ENCODE measurements at places on chromosomes 6 and 20. TPM values are rescaled to one million over a fixed set of nuclear protein-coding genes. Genes with fewer than 3 reads are reported as not detected.

GRCh38 chr20:16803965-16804792 lies 56.0 kb downstream of the OTOR start:
- peak; percentile 86 for DNase-seq

- no peak for DNase-seq
These were observed 507.7 kb upstream of the SLC35B3 start for GRCh38 chr6:8943073-8943472.

DNA sequence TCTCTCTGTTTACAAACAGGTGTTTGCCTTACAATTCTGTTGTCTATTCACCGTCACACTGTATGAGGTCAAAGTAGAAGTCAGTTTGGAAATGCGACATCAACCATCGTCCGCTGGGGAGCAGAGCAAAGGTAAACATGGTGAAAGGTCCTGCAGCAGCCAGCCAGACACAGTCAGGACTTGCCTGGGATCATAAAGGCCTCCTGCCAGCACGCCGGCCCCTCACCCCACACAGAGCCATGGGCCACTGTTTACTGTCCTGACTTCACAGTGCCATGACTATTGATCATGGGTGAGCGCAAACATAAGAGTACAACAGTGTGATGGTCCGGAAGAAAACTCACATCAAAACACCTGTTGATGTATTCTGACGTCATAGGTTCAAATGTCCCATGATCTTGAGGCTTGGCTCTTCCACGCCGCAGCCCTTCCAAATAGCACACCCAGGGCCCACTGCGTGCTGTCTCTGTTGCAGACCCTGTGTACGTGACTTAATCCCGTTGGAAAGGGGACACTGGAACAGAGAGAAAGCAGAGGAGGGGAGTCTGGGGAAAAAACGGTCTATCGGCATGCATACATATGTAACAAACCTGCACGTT lies 16.9 kb upstream of the PPP1R3G start:
- DNase-seq = no peak

Gene TENT5A
- total RNA-seq = 36.9 TPM

Gene EYA2
- total RNA-seq = not detected

GRCh38 chr6:143775336-143775735 lies 67.8 kb upstream of the LTV1 start:
- no peak for DNase-seq

DNA sequence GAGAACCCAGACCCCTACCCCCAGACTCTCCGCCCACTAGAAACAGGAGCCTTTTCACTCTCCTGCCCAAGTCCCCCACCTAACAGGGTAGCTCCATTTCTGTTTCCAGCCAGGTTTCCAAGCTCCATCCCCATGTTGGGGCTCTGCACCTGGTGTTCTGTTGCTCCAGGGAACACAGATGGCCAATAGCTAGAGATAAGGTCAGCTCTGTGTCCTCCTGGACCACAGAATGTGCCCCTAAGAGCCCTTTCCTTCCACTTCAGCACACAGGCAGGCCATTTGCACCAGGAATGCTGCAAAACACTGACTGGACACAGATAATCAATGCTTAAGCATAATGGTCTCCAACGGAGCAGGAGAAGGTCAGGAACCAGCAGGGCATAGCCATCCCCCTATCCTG lies 159.4 kb downstream of the QRSL1 start:
- no peak for DNase-seq

GRCh38 chr20:40080041-40080652 lies 608.9 kb downstream of the MAFB start:
- no peak for DNase-seq

DNA sequence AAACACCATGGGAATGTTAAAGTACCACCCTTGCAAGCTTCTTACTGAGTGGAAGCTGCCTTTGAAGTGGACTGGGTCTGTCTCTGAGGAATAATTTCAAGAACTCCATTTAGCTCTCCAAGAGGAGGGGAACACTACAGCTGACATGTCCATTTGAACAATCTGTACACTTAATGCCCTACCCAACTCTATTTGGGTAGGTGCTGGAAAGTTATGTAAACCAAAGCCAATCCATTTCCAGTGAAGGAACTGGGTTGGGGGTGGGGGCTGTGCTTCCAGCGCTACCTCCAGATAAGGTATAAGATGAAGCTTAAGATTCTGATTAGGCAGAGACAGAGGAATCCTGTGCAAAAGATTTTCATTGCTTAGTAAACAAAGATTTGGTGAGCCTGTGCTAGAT lies 122.0 kb downstream of the TCP11 start:
- DNase-seq = no peak

GRCh38 chr20:5448449-5449118 lies 131.8 kb upstream of the PROKR2 start:
- peak; percentile 60 for DNase-seq

Gene HLA-DRA
- total RNA-seq = not detected

Gene TGM3
- total RNA-seq = not detected

DNA sequence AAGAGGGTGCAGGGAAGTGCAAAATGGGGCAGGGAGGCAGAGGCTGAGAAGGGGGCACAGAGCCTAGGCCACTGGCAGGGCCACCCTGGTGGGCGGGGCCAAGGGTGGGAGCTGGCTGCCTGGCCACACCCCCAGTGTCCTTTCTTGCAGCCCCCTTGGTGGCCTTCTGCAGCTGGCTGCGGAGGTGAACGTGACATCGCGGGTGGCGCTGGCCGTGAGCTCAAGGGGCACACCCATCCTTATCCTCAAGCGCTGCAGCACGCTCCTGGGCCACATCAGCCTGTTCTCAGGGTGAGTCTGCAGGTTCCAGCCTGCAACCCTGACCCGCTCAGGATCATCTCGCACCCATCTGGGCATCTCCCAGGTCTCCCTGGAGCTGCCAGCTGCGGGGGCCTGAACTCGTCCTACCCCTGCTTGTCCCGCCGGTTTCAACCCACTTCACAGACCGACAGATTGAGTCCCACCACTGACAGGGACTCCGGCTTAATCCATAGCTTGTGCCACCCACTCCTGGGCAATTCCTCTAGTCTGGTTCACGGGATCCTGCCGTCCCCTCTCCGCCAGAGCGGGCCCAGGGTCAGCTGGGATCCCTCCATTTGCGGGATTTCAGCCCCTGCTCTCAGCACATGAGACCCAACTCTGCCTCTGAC lies 6.2 kb downstream of the BPIFB3 start:
- no peak for DNase-seq

- no peak for DNase-seq
These were observed 115.8 kb downstream of the MRPL14 start for GRCh38 chr6:44011350-44011920.

DNA sequence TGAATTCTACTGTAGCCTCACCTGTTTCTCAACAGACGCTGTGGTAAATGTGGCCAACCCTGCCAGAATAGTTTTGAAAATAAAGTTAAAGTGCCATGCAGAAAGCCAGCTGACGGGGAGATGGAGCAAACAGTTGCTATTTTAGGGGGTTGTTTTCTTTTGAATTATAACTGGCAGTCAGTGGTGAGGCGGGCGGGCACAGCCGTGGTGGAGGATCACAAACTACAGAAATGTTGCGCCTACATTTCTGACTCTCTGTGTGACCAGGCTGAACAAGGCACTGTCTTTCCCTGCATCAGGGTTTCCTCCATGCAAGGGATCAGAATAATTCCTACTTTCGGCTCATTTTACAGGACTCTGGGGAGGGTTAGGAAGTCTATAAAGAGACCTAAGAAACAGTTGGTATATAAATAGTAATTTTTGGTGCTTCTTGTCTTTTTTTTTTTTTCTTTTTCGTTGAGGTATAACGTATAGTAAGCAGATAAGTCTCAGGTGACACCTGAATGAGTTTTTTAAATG lies 17.2 kb downstream of the CHMP4B start:
- DNase-seq = no peak

Gene DCDC2
- total RNA-seq = 54.9 TPM

GRCh38 chr20:41050361-41051008 lies 21.9 kb downstream of the TOP1 start:
- no peak for DNase-seq

Gene CCN5
- not detected for total RNA-seq

- DNase-seq = no peak
These were observed 1.0 kb downstream of the MCM9 start for GRCh38 chr6:118933855-118934460.

DNA sequence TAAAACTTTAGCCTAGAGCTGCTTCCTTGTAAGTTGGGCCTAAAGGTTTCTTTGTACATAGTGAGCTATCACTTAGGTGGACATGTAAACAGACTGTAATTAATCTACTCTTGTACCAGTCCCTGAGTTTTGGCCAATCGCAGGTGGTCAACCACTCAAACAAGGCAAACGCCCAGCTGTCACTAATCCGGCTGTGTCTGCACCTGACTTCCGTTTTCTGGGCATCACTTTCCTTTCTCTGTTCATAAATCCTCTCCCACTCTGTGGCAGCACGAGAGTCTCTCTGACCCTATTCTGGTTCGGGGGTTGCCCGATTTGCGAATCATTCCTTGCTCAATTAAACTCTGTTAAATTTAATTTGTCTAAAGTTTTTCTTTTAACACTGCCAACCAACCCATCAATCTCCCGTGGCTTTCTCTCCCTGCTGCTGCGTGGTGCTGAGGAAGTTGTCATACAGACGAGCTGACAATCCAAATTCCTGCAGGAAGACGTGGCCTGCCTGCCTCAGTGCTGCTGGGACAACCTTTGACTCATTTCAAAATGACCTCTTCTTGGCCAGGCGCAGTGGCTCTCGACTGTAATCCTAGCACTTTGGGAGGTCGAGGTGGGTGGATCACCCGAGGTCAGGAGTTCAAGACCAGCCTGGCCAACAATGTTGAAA lies 206.3 kb downstream of the QKI start:
- DNase-seq = no peak

DNA sequence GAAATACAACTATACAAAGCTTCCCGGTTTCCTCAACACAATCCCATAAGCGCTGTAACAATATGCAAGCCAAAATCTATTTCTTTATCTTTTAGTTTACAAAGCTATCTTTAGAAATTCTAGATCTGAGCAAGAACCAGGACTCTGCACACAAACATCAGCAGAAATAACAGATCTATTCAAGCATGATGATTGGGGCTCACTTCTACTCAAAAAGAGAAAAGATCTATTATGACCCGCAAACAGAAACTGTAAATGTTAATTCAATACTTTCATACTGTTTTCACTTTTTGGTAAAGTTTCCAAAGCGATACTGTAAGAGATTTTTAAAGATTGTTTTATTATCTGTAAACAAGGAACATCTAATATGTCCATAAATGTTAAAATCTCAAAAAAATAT lies 86.6 kb downstream of the SESN1 start:
- DNase-seq = no peak

Gene PDE10A
- 2.7 TPM for total RNA-seq

DNA sequence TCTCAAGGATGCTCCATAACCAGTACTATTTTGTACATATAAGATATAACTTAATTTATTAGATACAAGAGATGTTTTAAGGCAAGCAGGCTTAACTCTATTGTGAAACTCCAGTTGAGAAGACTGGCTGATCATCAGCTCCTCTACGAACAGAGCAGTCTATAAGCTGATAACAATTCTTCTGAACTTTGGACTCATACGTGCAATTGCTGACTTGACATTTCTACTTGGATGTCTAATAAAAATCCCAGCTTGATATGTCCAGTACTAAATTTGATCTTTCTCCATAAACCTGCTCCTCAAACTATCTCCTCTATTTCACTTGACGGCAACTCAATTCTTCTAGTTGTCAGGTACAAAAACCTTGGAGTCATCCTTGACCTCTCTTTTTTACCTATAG lies 141.9 kb downstream of the HS3ST5 start:
- DNase-seq = no peak

GRCh38 chr6:16747232-16748024 lies 13.8 kb downstream of the ATXN1 start:
- DNase-seq = peak; percentile 64

DNA sequence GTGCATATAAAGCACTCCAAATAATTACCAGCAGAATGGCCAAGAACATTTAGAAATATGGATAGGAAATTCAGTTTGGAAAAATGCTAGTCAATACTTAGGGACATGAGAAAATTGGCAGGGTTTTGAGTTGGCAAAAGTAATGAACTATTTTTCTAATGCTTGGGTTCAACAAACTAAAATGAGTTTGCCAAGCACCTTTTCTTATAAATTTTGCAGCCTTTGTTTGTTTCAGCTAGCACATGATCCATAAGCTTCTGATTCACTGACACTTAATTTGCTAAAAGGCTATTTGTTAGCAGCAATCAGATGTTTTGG lies 324.8 kb downstream of the QKI start:
- no peak for DNase-seq

- DNase-seq = no peak
These were observed 59.2 kb downstream of the TNFAIP3 start for GRCh38 chr6:137926207-137926731.

- DNase-seq = no peak
These were observed 6.4 kb upstream of the ABHD16B start for GRCh38 chr20:63854766-63855362.

DNA sequence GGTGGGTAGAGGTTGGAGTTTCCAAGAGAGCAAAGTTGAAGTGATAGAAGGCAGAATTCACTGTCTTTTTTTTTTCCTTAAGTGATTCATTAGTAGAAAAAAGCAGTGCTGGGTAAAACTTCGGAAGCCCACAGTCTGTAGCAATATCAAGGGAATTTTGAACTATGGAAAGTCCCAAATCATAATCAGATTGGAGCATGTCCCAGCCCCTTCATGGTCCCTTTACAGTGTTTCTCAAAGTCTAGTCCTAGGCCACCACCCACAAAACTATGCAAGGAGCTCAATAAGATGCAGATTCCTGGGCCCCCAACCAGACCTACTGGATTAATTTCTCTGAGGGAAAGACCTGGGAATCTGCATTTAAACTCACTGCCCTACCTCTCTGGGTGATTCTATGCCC lies 22.6 kb downstream of the NEDD9 start:
- DNase-seq = peak; percentile 73

GRCh38 chr6:21582651-21583050 lies 10.9 kb upstream of the SOX4 start:
- DNase-seq = no peak

GRCh38 chr6:154411076-154411475 lies 54.5 kb upstream of the IPCEF1 start:
- DNase-seq = no peak

DNA sequence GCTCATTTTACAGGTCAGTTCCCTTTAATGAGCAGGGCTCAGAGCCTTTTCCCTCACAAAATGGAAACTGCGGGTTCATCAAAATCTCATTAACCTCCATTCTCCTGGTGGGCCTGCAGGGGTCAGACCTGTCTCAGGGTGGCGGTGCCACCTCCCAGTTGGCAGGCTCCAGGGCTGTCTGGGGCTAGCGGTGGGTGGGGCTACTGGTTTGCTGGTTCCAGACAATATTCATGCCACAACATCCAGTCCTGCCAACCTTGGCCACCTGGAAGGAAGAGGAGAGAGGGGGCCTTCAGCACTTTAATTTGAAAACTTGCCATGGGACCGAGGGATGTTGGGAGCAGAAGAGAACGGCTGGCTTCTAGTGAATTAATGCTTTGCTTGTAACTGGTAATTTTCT lies 41.9 kb upstream of the CTNNBL1 start:
- DNase-seq = peak; percentile 67

GRCh38 chr6:130615816-130616215 lies 211.4 kb upstream of the SMLR1 start:
- DNase-seq = peak; percentile 27

DNA sequence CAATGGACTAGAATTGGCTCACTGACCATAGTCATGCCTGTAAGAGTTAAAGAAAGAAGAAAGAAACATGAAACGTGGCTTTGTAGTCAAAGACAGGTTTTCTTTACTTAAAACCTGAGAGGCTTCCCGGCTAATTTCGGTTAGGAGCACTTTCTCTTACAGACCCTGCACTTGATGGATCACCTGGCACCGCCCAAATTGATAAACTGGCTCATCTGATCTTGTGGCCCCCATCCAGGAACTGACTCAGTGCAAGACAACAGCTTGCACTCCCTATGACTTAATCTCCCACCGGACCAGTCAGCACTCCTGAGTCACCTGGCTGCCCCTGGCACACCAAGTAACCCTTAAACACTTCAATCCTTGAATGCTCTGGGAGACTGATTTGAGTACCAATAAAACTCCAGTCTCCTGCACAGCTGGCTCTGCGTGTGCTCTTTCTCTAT lies 12.3 kb downstream of the TMEM14B start:
- no peak for DNase-seq

Data from A673 (cell line).